ENCODE measurements at places on chromosomes 2 and 18.

GRCh38 chr2:135820003-135820618 lies 16.9 kb downstream of the LCT start:
- no peaks in the 10 kb centered on the region for H3K36me3 ChIP-seq
- DNase-seq, result no peak
- H3K4me3 ChIP-seq, result no peak overlapping the region
- no peak overlapping the region for H3K27ac ChIP-seq

DNA sequence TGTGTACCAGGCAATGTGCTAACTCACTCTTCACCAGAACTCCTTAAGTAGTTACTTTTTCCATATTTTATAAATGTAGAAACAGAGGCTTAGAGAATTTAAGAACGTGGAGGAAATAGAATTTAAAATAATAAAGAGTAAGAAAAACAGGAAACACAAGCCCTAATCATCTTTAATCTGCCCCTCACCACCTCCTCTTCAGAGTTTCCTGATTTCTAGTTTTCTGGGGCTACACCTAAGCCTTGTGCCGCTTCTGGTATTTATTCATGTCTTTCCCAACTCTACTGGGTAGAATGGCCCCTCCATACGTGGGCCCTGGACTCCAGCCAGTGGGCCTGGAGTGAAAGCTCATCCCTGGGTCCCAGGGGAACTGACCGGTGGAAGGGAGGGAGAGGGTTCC lies 85.4 kb downstream of the RTN4 start:
- H3K4me1 ChIP-seq, result no peaks in the 10 kb centered on the region
- no peak overlapping the region for H3K4me3 ChIP-seq
- DNase-seq, result no peak
- no peaks in the 10 kb centered on the region for H3K27me3 ChIP-seq
- H3K27ac ChIP-seq, result no peak overlapping the region
- peaks cover 1% of the 10 kb centered on the region for H3K36me3 ChIP-seq

DNA sequence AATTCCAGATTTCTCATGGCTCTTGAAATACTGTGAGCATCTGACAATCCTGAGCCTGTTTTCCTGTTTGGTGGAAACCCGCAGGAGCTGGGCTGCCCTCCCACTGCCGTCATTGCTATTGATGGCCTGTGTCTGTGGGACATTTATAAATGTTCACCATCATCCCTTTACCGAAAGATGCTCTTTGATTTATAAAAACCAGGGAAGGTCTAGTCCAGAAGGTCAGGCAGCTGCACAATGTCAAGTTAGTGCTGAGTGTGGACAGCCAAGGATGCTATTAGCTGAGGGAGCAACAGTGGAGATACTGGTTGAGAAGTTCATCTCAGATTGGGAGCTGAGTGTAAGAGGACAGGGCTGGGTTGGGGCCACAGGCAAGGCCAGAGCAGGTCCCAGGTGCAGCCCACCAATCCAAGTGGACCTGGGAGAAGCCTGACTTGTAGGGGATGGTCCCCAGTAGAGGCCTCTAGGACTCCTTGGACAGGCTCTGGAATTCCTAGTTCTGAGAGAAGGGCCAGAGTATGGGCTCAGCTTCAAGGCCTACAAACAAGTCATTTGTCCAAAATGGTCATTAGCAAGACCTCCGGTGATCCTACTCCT lies 55.1 kb downstream of the COPS8 start:
- no peak for DNase-seq
- H3K36me3 ChIP-seq, result no peaks in the 10 kb centered on the region
- peak overlapping the region; percentile 26 for H3K27ac ChIP-seq

DNA sequence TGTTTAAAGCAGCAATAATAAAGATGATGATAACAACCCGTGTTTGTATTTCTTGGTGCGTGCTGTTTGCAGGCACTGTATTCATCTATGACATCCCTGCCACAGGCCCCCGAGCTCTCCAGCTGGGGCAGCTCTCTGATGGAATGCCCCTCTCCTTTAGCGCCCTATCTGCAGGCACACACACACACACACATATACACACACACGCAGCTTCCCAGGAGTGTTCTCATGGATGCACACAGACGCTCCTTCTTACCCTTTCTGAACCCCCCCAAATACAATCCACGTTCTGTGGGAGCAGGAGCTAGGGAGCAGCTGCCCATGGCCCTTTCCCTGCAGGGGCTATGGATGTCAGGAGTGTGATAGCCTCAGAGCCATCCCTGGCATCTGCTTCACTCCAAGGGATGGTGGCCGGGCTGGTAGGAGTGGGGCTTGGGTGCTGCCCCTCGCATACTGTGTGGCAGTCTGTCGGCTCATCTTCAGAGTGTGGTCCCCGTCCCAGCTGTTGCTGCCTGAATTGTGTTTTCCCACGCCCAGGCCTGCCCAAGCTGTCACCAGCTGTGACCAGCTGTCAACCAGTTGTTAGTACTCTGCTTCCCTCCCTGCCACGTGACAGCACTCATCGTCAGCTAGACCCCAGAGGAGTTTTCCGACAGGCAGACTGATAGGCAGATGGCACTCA lies 50.8 kb upstream of the MYCN start:
- no peak for DNase-seq
- H3K27me3 ChIP-seq, result no peaks in the 10 kb centered on the region
- no peaks in the 10 kb centered on the region for H3K4me1 ChIP-seq

GRCh38 chr2:101205521-101206479 lies 46.9 kb upstream of the CNOT11 start:
- no peak overlapping the region for H3K4me3 ChIP-seq
- H3K27ac ChIP-seq, result no peak overlapping the region
- no peaks in the 10 kb centered on the region for H3K27me3 ChIP-seq
- DNase-seq, result peak; percentile 59
- no peaks in the 10 kb centered on the region for H3K36me3 ChIP-seq

- H3K36me3 ChIP-seq, result no peaks in the 10 kb centered on the region
- no peak for DNase-seq
- H3K4me1 ChIP-seq, result no peaks in the 10 kb centered on the region
- H3K27ac ChIP-seq, result no peak overlapping the region
- H3K27me3 ChIP-seq, result no peaks in the 10 kb centered on the region
- H3K4me3 ChIP-seq, result no peak overlapping the region
These were observed 103.0 kb upstream of the TEX51 start for GRCh38 chr2:126795656-126796055.

Data from body of pancreas (tissue), 4 donors.